Omental fat pad (tissue), 4 donors: ENCODE measurements at places on chromosomes 3 and 15. TPM values are rescaled to one million over a fixed set of nuclear protein-coding genes. Genes with fewer than 3 reads are reported as not detected.

GRCh38 chr3:168152149-168152548 lies 56.4 kb upstream of the GOLIM4 start:
- no peak for DNase-seq

GRCh38 chr3:66629982-66630368 lies 129.2 kb upstream of the LRIG1 start:
- DNase-seq = no peak

- no peak for DNase-seq
These were observed 11.7 kb upstream of the CP start for GRCh38 chr3:149233323-149233722.

DNA sequence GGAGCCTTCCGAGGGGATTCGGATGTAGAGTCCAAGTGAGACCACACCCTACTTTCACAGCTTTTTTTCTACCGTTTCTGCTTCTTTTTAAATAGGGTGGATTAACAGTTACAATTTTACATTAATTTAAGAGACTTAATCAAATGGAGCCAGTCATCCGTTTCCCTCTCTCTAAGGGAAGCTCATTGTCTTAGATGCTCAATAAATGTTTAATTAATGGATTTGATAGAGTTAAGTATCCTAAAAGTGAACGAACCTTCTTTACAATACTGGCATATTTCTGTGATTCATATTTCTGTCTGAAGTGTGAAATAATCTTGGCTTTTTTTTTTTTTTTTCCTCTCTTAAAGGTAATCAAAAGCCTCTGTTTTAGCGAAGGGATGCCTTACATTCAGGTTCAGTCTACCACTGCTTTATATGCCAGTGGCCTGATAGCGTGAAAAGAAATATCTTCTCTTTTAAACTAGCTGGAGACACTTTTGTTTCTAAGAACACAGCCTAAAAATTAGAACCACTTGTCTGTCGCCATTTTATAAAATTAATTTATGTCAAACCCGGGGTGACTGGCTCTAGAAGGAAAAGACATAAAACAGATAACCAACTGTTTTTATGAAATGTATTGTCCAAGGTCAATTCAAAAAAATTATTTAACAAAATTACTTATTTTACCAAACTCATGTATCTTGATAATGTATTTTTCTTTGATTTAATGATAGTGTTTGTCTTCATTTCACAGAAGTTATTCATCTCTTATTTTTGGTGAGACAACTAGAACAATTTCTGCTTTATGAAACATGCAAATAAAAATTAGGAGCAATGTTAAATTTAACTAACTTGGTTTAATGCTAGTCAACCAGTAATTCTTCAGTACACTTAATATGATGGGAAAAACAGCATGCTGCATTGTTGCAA lies 2.5 kb upstream of the CTNNB1 start:
- DNase-seq = no peak

DNA sequence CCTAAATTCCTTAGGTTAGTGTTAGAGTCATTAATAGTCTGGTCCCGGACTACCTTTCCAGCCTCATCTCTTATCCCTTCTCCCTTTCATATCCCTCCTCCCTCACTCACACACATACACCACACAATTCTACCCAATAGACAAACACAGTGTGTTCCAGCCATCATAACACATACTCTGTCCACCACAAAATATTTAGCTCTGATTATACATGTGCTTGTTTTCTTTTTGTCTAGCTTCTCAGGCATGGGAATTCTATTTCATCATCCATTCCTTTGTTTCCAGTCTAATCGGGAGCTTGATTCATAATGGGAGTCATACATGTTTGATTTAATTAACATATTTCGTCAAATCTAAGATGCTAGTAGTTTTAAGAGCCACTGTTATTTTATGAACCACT lies 161.8 kb upstream of the BFSP2 start:
- DNase-seq = no peak

GRCh38 chr3:18143258-18143780 lies 281.8 kb downstream of the SATB1 start:
- DNase-seq = no peak

- no peak for DNase-seq
These were observed 108.3 kb downstream of the P3H2 start for GRCh38 chr3:190012314-190012782.

- no peak for DNase-seq
These were observed 150.2 kb downstream of the IMPG2 start for GRCh38 chr3:101170062-101170771.

- peak; percentile 51 for DNase-seq
These were observed 19.5 kb upstream of the COMMD2 start for GRCh38 chr3:149771652-149772271.

DNA sequence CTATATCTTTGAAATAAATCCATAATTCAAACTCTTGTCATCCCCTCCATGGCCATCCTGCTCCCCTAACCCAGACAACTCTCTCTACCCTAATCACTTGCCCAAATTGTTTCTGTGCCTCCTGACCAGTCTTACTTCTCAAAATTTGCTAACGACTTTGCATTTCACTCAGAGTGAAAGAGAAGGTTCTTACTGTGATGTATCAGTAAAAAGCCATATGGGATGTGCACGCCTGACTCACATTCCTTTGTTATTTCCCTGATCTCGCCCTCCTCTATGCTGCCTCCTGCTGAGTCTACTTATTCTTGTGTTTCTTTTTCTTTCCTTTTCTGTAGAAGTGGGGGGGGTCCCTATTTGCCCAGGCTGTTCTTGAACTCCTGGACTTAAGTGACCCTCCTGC lies 487.2 kb upstream of the FRG2C start:
- DNase-seq = no peak

GRCh38 chr15:64090527-64090926 lies 3.1 kb downstream of the CIAO2A start:
- DNase-seq = no peak

DNA sequence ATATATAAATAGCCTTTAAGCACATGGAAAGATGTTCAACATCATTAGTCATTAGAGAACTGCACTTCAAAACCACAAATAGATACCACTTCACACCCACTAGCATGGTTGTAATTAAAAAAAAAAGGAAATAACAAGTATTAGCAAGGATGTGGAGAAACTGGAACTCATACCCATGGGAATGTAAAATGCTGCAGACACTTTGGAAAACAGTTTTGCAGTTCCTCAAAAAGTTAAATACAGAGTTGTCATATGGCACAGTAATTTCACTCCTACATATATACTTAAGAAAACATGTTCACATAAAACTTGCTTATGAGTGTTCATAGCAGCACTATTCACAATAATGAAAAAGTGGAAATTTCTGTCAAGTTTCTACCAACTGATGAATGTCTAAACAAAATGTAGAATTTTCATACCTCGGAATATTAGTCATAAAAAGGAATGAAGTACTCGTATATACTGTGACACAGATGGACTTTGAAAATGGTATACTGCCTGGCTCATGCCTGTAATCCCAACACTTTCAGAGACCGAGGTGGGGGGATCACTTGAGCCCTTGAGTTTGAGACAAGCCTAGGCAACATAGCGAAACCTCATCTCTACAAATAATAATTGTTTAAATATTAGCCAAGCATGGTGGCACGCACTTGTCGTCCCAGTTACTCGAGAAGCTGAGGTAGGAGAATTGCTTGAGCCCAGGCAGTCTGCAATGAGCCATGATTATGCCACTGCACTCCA lies 28.1 kb downstream of the BCL2A1 start:
- DNase-seq = no peak

GRCh38 chr3:120457827-120458226 lies 7.0 kb upstream of the FSTL1 start:
- no peak for DNase-seq

GRCh38 chr15:38035701-38036100 lies 101.3 kb downstream of the TMCO5A start:
- DNase-seq = no peak

GRCh38 chr3:117628823-117629291 lies 919.3 kb downstream of the TUSC7 start:
- no peak for DNase-seq

GRCh38 chr3:188139466-188139865 lies 14.5 kb upstream of the LPP start:
- DNase-seq = no peak

GRCh38 chr3:14946739-14947099 lies 664 bp upstream of the NR2C2 start:
- DNase-seq = no peak

DNA sequence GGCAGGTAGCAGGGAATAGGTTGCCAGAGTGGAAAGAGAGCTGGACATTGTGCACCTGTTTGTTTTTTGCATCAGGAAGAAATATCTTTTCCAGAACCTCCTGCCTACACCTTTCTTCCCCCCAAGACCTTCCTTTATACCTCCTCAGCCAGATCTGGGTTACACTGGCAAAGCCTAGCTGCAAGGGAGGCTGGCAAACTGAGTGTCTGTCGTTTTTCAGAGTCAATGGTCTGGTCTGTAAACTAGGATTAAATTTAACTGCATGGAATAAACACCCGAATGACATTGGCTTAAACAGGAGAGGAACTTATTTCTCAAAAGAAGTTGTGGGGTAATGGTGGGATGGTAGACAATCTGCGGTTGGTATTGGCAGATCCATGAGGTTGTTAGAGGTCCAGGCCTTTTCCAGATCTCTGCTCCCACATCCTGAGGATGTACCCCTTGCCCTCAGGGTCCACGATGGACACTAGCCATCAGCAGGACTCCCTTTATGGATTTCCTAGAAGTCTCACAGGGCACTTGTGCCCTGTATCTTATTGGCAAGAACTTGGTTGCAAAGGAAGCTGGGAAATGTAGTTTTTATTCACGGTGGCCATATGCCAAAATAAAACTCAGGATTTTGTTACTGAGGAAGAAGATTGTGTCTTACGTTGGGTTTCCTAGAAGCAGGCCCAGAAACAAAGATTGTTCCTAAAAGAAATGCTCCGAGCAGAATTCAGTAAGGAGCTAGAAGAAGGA lies 3.2 kb upstream of the RARRES1 start:
- DNase-seq = no peak

- no peak for DNase-seq
These were observed 155.6 kb downstream of the SQOR start for GRCh38 chr15:45790325-45790943.

DNA sequence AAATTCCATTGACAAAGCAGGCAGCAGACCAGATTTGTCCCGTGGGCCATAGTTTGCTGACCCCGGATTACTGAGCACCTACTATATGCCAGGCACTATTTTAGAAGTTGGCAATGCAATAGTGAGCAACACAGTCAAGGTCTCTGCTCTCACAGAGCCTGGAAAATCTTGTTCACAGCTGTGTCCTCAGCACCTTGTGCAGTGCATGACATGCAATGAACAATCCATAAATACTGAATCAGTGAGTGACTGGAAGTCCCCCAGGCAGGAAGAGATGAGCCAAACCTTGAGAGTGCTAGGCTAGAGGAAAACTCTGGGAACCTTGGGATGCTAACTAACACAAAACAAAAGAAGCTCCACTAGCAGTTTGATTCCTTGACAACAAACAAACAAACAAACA lies 14.4 kb downstream of the TM4SF1 start:
- DNase-seq = no peak

DNA sequence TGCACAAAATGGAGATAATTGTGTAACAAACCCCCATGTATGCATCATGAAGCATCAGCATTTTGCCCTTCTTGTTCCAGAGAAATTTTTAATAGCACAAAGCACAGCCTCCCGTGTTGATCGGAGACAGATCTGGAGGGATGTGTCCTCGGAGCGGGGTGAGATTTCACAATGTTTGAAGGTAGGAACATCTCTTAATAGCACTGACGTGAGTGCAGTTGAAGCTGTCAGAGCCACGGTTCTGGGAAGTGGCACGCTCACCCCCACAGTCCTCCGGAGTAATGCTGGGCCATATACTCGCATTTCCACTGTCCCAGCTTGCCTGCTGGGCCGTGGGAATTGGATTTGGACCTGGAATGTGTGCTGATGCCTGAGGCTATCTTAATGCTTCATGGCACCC lies 24.1 kb downstream of the ARPP21 start:
- no peak for DNase-seq

DNA sequence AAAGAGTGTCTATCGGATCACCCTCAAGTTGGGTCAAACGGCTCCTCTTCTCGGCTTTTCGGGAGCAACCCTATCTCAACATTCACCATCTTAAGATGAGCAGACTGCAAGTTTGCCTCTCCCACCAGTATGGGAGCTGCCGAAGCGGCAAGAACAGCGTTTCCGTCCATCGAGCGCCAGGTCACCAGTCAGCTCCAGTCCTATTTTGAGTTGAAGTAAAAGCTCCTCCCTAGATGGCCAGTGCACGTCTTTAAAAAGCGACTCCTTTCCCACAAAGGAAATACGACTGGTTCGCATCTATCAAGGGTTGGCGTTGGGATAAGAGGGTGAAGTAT lies 369 bp upstream of the U2SURP start:
- no peak for DNase-seq

The GUCA1C gene
- not detected for total RNA-seq

The FAM107A gene
- 165 TPM for total RNA-seq

The IL12A gene
- 2.8 TPM for total RNA-seq

The GLDN gene
- total RNA-seq = 31.5 TPM

The IL17RB gene
- total RNA-seq = 1.5 TPM

The STAC gene
- total RNA-seq = 3.8 TPM

The SOX14 gene
- not detected for total RNA-seq

The OR5H15 gene
- total RNA-seq = not detected

The CTXN2 gene
- not detected for total RNA-seq
